NCI-H1092 treated with DMSO at 0.1 percent for 48 hours (cell line): ENCODE measurements at places on chromosomes 5 and 9.
A peak's percentile ranks its signal among the peaks of the same experiment; 100 is the strongest.

DNA sequence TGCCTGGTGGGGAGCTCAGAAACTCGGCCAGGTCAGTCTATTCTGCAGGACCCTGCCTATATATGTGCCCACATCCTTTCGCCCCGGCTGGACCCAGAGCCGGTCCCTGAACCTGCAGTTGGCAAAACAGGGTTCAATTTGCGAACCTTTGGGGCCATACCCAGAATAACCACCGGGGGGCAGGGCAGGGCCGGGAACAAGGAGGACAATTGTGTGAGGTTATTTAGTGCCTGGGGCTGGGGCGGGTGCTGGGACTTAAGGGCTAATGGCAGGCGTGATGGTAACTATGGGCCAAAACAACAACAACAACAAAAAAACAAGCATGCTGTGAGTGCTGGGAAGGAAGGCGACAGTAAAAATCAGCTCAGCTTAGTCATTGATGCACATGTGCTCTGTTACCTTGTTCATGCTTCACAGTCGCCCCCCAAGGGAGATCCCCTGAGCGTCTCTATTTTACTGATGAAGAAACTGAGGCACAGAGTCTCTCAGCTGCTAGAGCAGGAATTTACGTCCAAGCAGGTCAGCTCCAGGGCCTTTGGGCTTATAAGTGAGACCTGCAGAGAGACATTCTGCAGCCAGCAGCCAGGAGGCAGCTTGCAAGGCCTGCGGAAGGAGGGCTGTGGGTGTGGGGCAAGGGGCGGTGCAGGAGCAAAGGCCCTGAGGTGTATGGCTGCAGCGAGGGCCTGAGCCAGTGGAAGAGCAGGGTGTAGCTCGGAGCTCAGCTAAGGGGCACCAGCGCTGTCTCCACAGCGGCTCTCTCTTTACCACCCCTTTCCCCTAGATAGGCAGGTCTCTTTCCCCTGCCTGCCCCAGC lies 106.0 kb downstream of the PHF2 start:
- peak; percentile 62 for DNase-seq

DNA sequence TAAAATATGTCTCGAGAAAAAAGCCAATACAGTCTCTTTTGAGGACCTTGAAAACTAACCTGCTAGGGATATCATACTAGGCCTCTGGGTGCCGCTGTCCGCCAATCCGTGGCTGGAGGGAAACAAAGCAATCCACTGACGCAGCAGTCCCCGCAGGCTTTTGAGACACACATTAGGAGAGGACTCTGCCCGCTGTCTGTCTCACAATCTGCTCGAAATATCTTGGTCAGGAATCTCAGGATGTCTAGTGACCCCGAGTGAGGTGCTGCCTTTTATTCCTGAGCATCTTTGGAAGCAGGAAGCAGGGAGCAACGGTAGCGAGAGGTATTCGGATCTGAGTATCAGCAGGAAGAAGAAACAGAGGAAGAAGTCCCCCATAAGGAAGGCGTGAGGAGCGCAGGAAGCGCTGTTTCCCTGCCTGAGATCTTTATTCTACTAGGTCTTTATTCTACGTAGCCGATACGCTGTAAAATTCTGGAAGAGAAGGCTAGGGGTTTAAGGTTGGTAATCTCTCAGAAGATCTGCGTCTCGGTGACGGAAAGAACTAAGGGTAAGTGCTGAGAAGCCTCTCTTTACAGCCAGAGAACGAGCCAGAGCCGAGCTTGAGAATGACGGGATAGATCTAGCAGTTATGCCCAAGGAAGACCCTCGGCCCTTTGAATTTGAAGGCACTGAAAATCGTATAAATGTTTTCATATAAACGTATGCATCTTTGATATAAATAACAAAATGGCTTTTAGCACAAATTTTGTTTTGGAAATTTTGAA lies 4.0 kb upstream of the PCDHGA1 start:
- no peak for DNase-seq

- no peak for DNase-seq
Observed at GRCh38 chr5:35753500-35753899, 103.2 kb upstream of the IL7R start.

DNA sequence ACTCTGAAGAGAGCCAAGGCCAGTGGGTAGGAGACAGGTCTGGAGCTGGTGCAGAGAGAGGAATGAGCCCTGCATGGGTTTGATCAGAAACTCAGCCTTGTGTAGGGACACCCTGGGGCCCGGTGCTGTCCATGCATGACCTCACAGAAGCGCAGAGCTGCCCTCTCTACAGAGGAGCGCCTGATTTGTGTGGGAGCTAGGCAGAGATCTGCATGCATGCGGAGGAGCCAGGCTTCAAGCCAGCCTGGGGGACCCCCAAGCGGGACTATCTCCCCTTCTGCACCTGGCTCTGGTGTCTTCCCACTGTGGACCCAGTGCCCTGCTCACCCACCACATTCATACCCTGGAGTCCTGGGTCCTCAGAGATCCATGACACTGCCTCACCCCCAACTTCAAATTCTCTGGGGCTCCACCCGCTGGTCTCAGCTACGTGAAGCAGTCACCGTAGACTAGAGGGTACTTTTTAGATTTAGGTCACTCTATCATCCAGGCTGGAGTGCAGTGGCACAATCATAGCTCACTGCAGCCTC lies 2.6 kb upstream of the LCN2 start:
- DNase-seq, result no peak

DNA sequence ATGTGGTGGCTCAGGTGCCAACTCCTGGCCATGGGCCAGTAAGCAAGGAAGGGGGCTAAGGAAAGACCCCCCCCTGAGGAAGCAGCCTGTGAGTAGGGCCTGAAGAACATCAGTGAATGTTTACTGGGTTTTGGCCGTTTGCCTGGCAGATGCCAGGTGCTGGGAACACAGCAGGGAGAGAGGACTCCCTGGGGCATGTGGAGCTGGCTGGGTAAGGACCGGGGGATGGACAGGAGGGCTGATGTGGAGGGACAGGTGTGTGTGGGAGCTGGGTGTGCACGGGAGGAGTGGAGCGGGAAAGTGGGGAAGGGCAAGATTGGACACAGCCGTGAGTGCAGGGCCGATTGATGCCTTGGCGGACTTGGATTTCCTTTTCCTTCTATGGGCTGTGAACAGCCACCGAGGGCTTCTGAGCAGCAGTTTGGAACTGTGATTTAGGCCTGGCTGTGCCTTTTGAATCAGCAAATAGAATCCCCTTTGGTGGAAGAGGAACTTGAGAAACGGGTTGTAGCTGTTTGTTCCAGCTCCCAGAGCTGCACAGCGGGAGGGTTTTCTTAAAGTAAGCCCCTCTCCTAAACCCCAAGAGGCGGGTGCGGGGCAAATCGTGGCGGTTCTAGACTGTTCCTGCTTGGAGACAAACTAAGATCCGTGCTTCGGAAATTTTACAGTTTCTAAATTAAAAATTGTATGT lies 3.1 kb downstream of the HMCN2 start:
- DNase-seq, result peak; percentile 91

- no peak for DNase-seq
Observed at GRCh38 chr5:98209418-98209817, 564.0 kb upstream of the RGMB start.

GRCh38 chr5:10741661-10742060 lies 19.4 kb downstream of the DAP start:
- DNase-seq, result no peak

- no peak for DNase-seq
Observed at GRCh38 chr9:100441911-100442361, 15.0 kb downstream of the MSANTD3 start.

- DNase-seq, result peak; percentile 1
Observed at GRCh38 chr5:115309751-115310370, 13.4 kb upstream of the CCDC112 start.

GRCh38 chr5:95850391-95850894 lies 27.9 kb upstream of the GLRX start:
- no peak for DNase-seq

DNA sequence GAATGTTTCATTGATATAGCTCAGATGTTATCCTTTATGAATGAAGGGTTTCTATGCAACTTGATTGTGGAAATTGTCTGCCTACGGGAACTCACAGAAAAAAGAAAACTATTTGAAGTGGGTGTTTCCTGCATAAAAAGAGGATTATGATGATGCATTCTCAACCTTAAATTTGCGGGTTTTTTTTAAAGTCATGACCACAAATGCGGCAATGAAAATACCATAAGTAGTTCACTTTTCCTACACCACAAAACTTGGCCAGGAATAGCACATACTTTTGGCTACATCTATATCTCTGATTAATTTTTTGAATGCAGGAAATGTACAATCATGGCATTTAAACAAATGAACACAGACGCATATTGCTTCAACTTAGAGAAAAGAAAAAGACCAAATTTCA lies 754.7 kb downstream of the DTWD2 start:
- DNase-seq, result no peak

- DNase-seq, result peak; percentile 81
Observed at GRCh38 chr5:51387884-51388275, 4.6 kb downstream of the ISL1 start.

- no peak for DNase-seq
Observed at GRCh38 chr9:84331119-84331809, 9.3 kb downstream of the SLC28A3 start.

- no peak for DNase-seq
Observed at GRCh38 chr5:1467341-1468246, 22.4 kb upstream of the SLC6A3 start.

DNA sequence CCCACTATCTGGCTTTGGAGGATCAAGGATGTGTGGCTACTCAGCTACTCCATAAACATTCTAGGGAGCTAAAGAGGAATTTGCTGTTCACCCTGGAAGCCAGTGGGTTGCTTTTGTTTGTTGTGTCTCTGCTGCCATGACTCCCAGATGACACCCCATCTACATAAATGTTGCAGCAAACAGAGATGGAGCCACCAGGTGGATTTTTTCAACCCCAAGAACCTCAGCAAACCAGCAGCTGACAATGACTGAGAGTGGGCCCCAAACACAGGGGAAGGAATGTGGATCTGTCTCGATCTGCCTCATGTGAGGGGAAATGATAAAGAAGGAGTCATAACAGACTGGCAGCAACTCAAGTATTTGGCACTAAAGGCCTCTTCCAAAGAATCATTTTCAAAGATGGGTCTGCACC lies 132.7 kb upstream of the TNC start:
- DNase-seq, result no peak

DNA sequence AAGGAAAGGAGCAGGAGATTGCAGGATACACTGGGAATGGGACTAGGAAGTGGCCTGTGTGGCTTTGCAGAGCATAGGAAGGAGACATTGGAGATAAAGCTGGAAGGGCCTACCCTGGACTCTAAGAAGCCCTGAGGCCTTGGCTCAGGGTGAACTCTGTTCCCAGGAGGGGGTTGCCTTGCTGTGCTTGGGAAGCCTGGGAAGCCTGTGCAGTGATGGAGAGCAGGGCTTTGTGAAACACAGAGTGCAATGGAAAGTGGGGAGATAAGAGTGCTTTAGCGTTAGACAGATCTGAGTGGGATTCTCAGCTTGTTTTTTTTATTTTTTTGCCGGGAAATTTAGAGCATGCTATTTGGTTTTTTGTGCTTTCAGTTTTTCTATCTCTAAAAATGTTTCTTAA lies 437.8 kb downstream of the KDM4C start:
- no peak for DNase-seq

DNA sequence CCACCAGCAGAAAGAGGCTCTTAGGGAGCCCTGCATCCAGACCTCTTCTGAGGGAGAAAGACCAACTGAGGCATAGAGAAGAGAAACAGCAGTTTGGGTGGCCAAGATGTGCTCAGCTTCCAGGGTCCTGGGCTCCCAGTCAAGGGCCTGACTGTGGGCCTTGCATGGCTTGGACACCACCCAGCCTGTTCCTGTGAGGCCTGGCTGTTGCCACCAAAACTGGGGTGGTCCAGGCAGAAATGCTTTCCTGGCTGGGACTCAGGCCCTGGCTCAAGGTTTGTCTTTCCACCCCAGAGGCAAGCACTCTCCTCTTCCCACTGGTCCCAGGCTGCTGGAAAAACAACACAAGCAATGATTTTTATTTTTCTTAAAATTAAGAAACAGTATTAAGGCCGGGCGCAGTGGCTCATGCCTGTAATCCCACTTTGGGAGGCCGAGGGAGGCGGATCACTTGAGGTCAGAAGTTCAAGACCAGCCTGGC lies 13.3 kb downstream of the MYOZ3 start:
- no peak for DNase-seq

DNA sequence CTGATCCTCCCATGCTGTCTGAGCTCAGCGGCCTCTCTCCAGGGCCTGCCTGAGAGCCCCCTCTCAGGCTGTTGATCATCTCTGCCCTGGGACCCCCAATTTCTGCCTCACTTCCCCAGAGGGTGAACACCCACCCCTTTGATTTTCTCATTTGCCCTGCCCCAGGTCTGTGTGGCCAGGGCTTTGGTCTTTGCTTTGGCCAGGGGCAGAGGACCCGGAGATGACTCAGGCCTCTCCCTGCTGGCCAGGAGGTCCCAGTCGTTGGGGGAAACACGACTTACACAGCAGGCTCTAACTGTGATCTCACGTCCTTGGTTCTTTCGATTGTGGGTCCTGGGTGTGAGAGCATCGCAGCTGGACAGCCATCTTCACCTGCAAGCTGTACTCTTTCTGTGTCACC lies 1.1 kb upstream of the ADAMTS2 start:
- DNase-seq, result no peak

GRCh38 chr9:99419070-99419469 lies 197.0 kb downstream of the SEC61B start:
- no peak for DNase-seq

- no peak for DNase-seq
Observed at GRCh38 chr9:93139365-93140182, 5.5 kb upstream of the NINJ1 start.

DNA sequence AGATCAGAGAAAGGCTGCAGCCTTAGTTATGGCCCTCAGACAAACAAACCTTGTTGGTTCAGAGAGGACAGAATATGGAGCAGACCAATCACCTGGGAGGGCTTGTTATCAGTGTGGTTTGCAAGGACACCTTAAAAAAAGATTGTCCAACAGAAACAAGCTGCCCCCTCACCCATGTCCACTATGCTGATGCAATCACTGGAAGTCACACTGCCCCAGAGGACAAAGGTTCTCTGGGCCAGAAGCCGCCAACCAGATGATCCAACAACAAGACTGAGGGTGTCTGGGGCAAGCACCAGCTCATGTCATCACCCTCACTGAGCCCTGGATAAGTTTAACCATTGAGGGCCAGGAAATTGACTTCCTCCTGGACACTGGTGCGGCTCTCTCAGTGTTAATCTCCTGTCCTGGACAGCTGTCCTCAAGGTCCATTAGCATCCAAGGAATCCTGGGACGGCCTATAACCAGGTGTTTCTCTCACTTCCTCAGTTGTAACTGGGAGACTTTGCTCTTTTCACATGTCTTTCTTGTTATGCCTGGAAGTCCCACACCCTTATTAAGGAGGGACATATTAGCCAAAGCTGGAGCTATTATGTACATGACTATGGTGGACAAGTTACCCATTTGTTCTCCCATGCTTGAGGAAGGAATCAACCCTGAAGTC lies 36.9 kb upstream of the TBCA start:
- DNase-seq, result no peak

GRCh38 chr5:72849546-72849945 lies 33.1 kb downstream of the TNPO1 start:
- DNase-seq, result no peak

DNA sequence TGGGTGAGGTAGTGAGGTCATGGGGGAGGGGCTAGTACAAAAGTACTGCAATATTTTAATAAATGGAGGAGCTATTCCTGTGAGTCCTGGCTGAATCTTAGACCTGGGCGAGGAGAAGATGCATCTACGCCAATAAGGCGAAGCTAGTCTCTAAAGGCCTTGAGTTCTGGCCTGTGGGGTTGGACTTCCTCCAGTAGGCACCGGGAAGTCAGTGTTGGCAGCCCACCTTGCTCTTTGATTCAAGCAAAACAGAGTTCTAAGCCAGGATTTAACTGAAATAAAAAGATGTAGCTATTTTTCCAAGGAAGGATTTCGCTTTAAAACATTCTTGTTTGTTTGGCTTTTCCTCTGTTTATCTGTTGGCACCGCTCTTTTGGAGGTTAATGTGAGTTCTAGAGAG lies 244.6 kb downstream of the KIF4B start:
- no peak for DNase-seq

GRCh38 chr5:30392897-30393296 lies 800.6 kb upstream of the CDH6 start:
- no peak for DNase-seq
